Naive B cell (primary cell): ENCODE measurements at places on chromosomes 2 and 18.

- DNase-seq, result no peak
These were observed 127.8 kb downstream of the AGPS start for GRCh38 chr2:177520324-177520723.

GRCh38 chr2:180656455-180656847, 324.0 kb upstream of the UBE2E3 start:
- no peak for DNase-seq

DNA sequence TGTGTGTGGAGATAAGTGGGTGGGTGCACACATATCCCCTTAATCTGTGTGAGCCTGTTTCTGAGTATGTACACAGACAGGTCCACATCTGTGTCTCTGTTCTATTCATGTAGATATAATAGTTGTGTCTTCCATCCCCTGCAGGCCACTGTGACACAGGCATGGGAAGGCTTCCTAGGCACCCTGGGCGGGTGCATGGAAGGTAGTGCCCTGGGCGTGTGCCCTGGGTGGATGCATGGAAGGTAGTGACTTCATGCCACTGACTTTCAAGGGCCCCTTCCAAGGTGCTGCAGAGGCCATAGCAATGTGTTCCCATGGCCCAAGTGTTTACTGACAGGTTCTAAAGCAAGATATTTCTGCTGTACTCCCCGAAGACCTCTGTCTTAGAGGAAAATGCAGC, 462.5 kb upstream of the HS6ST1 start:
- no peak for DNase-seq

DNA sequence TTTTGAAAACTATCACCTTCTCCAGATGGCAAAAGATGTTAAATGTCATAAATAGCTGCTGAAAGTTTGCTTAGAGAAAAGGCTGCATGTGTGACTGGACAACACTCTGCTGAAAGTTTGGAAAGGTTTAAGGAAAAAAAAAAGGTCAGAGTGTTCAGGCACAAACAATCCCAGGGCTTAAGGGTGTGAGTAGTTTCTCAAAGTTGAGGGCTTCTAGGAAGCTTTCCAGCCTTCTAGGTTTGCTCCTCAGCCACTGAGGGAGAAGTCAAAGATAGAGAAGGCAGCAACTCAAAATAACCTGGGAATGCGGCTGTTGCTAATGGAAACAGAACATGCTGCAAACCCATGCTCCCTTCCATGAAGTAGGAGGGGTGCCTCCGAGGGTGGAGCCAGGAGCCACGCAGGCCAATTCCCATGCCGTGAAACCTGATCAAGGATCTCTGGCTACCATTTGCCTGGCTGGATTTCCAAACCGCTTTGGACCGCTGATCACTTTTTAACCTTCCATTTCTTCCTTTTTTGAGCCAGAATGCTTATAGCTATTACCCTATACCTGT, 88.0 kb downstream of the TEX51 start:
- no peak for DNase-seq

- DNase-seq, result no peak
These were observed 18.9 kb upstream of the THOC1 start for GRCh38 chr18:286515-287310.

GRCh38 chr2:197850882-197851450, 46.6 kb downstream of the PLCL1 start:
- DNase-seq, result no peak

GRCh38 chr2:109421642-109422041, 192.1 kb downstream of the SEPTIN10 start:
- DNase-seq, result no peak

- DNase-seq, result no peak
These were observed 2.2 kb downstream of the PLEKHA3 start for GRCh38 chr2:178482437-178482836.

DNA sequence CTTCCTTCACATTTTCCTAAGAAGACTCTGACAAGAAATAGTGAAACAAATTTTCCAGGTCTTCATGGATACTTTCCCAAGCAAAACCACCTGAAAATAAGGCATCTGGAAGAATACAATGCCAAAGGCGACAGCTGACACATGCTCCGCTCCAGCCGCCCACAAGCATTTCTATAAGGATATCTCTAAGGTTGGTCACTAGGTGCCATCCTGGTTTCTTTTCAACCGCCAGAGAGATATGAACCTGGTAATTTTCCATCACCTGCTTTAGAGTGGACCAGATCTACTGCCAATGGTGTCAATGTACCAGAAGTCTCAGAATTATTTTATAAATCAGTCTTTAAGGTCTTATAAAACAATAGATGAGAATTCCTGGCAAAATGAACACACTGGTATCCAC, 97.2 kb downstream of the GAREM1 start:
- no peak for DNase-seq

GRCh38 chr18:8375249-8375648, 234.0 kb upstream of the RAB12 start:
- no peak for DNase-seq

- DNase-seq, result no peak
These were observed 371.6 kb downstream of the TGIF1 start for GRCh38 chr18:3821524-3821923.

GRCh38 chr2:217247476-217247875, 387.6 kb upstream of the TNP1 start:
- no peak for DNase-seq

GRCh38 chr2:205930209-205930608, 155.8 kb downstream of the INO80D start:
- no peak for DNase-seq

DNA sequence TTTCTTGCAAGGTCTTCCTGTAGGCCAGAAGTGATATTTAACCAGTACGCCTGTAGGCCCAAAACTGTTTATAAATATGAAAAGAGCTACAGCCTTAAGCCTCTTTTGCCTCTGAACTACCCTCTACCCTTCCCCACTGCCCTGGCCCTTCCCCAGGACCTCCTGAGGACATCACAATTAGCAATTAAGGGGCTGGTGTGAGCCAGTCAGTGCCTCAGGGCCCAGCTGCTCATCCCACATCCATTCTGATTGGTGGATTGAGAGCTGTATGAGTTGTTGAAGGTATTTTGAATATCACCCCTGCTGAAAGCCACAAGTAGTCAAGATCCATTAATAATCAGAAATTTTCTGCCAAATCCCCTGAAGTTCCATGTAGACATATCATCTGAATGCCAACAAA, 126.3 kb upstream of the TACR1 start:
- no peak for DNase-seq

DNA sequence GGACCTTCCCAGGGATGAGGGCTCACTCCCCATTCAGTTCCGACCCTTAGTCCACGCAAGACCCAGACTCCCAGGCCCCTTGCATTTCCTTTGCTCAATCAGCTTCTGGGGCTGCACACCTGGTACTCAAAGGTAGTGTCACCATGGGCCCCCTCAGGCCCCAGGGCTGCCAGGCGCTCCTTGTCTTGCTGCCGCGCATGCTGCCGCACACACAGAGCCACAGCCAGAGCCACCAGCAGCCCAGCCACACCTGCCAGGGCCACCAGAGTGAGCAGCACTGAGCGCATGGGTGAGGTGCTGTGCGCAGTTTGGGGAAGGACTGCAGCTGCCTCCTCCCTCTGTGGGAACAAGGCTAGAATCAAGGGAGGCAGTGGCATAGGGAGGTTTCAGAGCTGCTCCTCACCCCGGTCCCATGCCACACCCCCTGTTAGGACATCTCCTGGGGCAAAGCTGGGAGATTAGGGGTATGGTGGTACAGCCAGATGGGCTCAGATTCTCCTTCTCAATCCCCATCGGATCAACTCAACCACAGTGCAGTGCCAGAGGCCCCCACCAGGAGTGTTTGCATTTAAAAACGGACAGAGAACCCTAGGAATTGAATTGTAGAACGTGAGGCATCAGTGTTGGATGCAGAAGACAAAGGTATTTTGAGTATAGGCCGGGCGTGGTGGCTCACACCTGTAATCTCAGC, 11.3 kb downstream of the PTPRN start:
- DNase-seq, result no peak

GRCh38 chr2:113116100-113116958, 11.1 kb upstream of the IL1RN start:
- peak; percentile 40 for DNase-seq

DNA sequence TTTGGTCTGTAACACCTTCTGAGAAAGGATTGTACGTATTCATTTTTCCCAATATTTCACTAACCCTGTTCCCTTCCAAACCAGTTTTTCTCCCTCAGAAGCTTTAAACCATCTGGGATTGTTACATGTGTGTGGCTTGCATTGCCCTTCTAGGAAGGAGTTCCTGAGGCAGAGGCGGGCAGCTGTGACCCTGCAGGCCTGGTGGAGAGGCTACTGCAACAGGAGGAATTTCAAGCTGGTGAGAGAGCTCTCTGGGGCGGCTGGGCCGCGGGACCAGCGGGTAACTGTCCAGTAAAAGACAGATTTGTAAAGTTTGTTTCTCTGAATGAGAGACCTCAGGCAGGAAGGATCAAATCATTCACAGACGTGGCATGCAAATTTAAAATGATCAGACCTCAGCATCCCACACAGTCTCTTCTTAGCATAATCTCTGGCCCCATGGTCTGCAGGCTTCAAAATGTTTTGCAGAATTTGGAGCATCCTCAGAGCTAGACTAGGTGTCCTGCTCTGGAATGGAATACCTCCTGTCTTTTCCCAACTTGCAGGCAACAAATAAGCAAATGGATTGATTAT, 40.2 kb upstream of the GPR17 start:
- DNase-seq, result no peak

DNA sequence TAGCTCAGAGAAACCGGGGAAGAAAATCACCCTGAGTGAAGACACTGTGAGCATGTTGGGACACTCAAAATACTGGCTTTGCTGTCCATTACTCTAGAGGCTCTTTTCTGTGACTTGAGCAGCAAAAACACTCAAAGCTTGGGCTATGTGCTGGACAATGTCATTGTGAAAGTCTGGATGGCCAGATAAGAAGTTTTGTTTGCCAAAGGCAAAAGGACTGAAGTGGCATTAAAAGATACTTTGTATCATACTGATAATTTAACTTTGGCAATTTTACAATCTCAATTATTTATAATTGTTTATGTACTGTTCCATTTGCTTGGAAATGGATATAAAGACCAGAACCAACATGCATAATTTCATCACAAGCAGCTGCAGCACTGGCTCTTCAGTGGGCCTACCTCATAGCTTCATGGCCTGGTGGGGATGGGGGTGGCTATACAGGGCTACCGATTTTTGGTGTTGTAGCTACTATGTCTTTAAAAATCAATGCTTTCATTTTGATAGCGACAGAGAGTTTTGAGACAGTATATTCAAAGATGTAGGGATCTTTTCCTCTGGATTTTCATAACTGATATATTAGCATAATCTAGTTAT, 51.1 kb downstream of the RBKS start:
- DNase-seq, result no peak

DNA sequence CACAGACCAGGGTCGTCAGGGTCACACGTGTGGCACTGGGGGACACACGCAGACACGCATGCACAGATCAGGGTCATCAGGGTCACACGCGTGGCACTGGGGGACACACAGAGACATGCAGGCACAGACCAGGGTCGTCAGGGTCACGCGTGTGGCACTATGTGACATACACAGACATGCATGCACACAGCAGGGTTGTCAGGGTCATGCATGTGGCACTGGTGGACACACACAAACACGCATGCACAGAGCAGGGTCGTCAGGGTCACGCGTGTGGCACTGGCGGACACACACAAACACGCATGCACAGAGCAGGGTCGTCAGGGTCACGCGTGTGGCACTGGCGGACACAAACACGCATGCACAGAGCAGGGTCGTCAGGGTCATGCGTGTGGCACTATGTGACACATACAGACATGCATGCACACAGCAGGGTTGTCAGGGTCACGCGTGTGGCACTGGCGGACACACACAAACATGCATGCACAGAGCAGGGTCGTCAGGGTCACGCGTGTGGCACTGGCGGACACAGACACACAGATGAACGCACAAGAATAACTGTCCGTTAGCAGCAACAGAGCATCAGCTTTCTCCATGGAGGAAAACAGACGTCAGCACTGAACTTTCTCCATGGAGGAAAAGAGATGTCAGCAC, 34.9 kb downstream of the HDAC4 start:
- DNase-seq, result no peak

- no peak for DNase-seq
These were observed 63.4 kb downstream of the TPO start for GRCh38 chr2:1476617-1477195.

GRCh38 chr2:8609357-8609811, 72.5 kb upstream of the ID2 start:
- no peak for DNase-seq

DNA sequence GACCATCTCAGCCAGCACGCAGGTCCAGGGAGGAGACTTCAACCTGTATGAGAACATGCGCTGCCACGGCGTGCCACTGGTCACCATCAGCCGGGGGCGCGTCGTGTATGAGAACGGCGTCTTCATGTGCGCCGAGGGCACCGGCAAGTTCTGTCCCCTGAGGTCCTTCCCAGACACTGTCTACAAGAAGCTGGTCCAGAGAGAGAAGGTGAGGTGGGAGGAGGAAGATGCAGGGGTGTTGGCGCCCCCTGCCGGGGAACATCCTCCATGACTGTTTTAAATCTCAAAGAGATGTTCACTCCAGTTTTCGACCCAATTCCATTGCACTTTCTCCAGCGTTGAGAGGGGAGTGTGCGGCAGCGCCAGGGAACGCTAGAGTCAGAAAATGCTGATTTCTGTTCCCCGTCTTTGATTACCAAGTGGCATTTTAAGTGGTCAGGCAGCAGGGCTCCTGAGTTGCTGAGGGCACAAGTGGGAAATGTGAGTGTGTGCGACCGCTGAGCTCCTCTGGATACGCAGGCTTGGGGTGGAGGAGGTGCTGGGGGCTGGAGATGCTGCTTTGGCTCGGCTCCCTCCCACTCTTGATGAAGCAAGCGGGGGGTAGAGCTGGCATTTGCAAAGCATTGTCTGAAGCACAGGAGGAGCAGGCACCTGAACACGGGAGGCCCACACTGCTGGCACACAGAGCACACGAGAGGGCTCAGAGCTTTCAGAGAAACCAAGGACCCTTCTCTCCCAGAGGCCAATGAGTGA, 27.7 kb upstream of the MAPRE3 start:
- peak; percentile 51 for DNase-seq

DNA sequence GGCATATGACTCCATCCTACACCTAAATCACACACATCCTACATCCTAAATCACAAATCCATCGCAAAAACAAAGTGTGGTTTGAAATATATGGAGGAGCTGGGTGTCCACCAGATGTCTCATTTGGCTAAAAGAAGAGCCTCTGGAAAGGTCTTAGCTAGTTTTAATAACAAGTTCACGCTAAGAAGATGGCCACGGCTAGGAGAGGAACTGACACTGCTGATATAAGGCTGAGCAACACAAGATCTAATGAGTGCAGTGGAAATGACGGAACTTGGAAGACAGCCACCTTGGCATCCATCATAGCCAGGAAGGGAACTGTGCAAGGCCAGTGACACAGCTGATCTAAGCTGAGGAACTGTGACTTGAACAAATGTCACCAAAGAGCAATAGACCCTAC, 60.0 kb upstream of the AGAP1 start:
- no peak for DNase-seq

GRCh38 chr2:67650291-67651133, 253.4 kb downstream of the ETAA1 start:
- no peak for DNase-seq

DNA sequence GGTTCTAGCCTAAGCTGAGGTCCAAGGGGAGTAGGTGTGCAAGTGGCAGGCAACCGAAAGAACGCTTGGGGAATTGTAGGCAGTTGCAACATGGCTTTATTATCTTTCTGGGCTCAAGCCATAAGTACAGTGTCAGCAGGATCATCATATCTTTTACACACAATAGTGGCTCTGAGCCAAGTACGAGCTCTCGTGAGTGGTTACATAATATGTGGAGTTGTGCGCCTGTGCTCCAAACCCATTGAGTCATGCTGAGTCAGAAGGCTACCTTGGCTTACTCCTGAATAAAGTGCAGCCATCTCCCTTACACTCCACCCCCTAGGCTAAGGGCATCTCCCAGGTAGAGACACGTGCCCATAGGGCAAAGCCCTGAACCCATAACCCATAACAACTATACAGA, 233.9 kb downstream of the SATB2 start:
- no peak for DNase-seq
